ENCODE measurements at places on chromosomes 5 and 9. TPM values are rescaled to one million over a fixed set of nuclear protein-coding genes. Genes with fewer than 3 reads are reported as not detected.

- H3K36me3 ChIP-seq, result no peaks in the 10 kb centered on the region
- no peak overlapping the region for H3K27ac ChIP-seq
- H3K4me3 ChIP-seq, result no peak overlapping the region
- H3K27me3 ChIP-seq, result no peaks in the 10 kb centered on the region
- no peaks in the 10 kb centered on the region for H3K4me1 ChIP-seq
- DNase-seq, result no peak
These were observed 575.3 kb upstream of the MEF2C start for GRCh38 chr5:89458332-89458656.

- no peak overlapping the region for H3K4me3 ChIP-seq
- H3K4me1 ChIP-seq, result no peaks in the 10 kb centered on the region
- H3K36me3 ChIP-seq, result no peaks in the 10 kb centered on the region
- H3K27ac ChIP-seq, result no peak overlapping the region
- no peaks in the 10 kb centered on the region for H3K27me3 ChIP-seq
These were observed 375.2 kb upstream of the TLE4 start for GRCh38 chr9:79196606-79197005.

Gene PHYHD1
- total RNA-seq, result 0.53 TPM

DNA sequence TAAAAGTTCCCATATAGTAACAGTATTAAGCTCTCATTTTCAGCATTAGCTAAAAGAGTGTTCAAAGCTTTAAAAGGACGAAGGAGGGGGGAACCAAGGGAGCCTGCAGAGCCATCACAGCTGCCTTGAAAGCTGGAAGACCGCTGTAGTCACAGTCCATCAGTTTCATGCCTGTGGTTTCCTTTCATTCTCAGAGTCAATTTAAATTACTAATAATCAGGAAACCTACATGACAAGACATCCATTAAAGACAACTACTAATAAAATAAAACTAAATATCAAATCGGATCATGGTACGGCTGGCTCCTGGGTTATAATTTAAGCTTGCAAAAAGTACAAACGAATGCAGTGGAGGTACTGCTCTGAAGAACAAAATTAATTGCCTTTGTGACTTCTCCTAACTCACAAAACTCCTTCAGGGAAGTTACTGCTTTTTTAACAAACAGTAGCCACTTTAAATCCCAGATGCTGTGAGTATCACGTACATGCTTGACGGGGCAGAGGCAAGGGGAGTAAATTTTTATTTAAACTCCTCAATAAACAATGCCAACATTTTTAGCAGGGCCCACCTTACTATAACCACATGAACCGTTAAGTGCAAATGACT, 213.5 kb downstream of the DENND1A start:
- no peaks in the 10 kb centered on the region for H3K27me3 ChIP-seq
- H3K27ac ChIP-seq, result no peak overlapping the region
- H3K4me3 ChIP-seq, result no peak overlapping the region
- H3K36me3 ChIP-seq, result no peaks in the 10 kb centered on the region

DNA sequence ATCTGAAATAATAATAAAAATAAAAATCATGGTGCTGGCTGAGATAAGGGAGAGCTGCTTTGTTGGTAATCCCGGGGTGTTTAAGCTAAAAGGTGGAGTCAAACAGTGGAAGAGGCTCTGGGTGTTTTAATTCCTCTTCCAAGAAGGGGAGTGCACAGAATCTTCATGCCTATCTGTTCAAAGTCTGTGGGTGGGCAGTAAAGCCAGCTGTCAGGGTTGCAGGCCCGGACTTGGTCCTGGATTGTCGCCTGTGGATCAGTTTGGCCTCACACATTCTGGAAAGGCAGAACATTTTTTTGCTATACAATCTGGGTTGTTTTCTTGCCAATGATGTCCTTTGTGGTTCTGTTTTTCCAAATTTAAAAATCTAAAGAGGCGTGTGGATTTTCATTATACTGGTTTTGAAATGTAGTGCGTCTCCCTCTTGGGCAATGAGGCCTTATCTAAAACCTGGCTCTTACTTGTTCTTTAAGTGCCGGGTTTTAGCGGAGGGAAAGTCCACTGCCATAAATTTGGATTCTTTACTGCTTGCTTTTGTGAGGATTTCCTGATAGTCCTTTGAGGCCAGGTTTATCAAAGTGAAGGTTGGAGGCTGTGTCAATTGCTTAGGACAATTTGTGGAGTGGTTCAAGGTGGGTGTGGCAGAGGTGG, 5.8 kb downstream of the ANKDD1B start:
- H3K27ac ChIP-seq, result no peak overlapping the region
- H3K4me1 ChIP-seq, result no peaks in the 10 kb centered on the region
- no peak overlapping the region for H3K4me3 ChIP-seq
- no peaks in the 10 kb centered on the region for H3K27me3 ChIP-seq
- H3K36me3 ChIP-seq, result no peaks in the 10 kb centered on the region

Gene PGM5
- total RNA-seq, result 0.42 TPM

GRCh38 chr5:39192450-39193160, 26.8 kb downstream of the FYB1 start:
- no peak for DNase-seq
- H3K4me1 ChIP-seq, result peaks cover 82% of the 10 kb centered on the region
- no peaks in the 10 kb centered on the region for H3K36me3 ChIP-seq

DNA sequence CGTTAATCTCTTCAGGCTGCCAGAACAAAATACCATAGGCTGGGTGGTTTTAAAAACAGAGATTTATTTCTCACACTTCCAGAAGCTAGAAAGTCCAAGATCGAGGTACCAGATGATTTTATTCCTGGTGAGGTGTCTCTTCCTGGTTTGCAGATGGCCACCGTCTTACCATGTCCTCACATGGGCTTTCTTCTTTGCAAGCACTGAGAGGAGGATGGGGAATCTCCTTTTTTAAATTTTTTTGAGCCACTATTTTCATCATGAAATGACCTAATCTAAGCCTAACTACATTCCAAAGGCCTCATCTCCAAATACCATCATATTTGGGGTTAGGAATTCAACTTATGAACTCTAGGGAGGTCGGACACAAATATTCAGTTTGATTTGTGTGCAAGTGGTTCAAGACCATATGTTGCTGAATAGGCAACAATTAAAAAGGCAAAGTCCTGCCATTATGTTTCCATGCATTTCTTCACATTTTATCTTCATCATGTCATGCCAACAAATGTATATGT, 371.2 kb downstream of the CDH18 start:
- DNase-seq, result no peak
- no peaks in the 10 kb centered on the region for H3K36me3 ChIP-seq
- no peaks in the 10 kb centered on the region for H3K27me3 ChIP-seq
- H3K4me1 ChIP-seq, result no peaks in the 10 kb centered on the region
- H3K4me3 ChIP-seq, result no peak overlapping the region

GRCh38 chr5:1725641-1726468, 73.8 kb downstream of the MRPL36 start:
- peaks cover 51% of the 10 kb centered on the region for H3K27me3 ChIP-seq
- no peak overlapping the region for H3K4me3 ChIP-seq
- H3K4me1 ChIP-seq, result no peaks in the 10 kb centered on the region
- no peak overlapping the region for H3K27ac ChIP-seq
- DNase-seq, result no peak
- no peaks in the 10 kb centered on the region for H3K36me3 ChIP-seq

DNA sequence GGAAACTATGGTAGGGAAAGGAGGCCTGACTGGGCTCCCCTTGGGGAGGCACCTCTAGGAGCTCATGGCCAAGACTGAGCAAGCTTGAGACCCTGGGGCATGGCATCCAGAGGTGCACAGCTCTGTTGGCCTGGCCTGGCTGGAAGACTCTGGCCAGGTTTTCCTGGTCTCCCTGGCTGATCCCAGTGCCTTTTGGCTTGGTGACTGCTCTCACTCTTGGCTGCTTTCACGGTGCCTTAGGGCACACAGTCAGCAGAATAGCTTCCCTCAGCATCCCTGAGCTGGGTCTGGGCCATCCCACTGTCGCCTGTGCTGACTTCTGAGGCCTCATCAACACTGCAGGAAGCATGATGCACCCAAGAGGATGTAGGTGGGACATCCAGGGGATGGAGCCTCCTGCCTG, 13.4 kb upstream of the DELE1 start:
- H3K27ac ChIP-seq, result no peak overlapping the region
- peaks cover 28% of the 10 kb centered on the region for H3K27me3 ChIP-seq
- no peak overlapping the region for H3K4me3 ChIP-seq
- H3K4me1 ChIP-seq, result peaks cover 11% of the 10 kb centered on the region

Gene SETX
- 65.0 TPM for total RNA-seq
